ENCODE measurements at places on chromosomes 13 and 19.

DNA sequence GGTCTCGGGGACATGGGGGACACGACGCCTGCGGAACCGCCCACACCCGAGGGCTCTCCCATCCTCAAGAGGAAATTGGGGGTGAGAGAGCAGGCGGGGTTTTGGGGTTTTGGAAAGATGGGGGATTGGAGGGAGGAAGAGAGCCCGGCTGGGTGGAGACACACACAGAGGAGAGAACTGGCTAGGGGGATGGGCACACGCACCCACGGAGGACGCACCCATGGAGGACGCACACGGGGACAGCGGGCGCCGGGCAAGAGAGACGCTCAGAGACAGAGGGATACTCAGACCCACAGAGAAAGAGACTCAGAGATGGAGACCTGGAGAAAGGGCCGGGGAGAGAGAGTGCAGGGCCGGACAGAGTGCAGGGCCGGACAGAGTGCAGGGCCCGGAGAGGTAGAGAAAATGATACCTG is 52.1 kb downstream of the MAP4K1 start:
- DNase-seq: no peak

DNA sequence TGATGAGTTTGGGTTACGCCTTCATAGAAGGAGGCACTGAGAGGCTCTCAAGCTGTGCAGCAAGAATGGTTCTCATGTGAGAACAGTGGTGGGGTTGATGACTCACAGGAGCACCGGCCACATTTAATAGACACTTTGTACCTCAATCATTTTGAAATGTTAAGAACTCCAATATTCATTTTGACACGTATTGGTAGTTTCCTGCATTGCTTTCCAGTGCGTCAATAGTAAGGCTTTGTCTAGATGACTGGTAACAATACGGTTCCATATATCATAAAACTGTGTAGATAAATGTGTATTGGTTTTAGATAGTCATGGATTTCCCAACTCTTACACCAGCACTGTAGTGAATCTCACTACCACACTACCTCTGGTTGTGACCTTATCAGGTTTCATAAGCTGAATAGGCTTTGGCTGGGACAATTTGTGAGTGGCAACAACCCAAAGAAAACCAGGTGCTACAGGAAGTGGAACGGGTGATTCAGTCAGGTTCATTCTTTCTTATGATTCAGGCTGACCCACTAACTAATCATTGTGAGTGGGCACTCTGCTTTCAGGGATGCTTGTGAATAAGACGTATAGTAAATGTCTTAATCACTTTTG is 362.6 kb downstream of the KLF5 start:
- no peak for DNase-seq

DNA sequence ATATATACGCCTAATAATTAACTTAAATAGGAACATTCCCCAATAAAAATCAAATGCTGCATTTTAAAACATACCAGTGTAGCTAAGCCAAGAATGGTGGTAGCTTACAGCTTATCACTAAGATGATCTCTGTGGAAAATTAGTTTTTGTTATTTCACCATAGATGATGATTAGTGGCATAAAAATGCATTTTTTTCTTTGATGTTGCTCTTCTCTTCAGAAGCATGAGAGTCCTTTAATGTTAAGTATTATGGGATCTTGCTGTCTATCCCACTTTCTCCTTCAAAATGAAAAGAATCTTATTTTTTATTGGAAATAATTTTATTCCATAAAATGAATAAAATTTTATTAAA is 731.0 kb downstream of the SLITRK1 start:
- no peak for DNase-seq

GRCh38 chr13:49810567-49811526 is 18.4 kb upstream of the KPNA3 start:
- no peak for DNase-seq

- no peak for DNase-seq
These were observed 76.2 kb downstream of the SLC15A1 start for GRCh38 chr13:98676239-98676638.

GRCh38 chr13:113383089-113383488 is 19.2 kb upstream of the GRTP1 start:
- DNase-seq: no peak

- DNase-seq: peak; percentile 35
These were observed 67.1 kb downstream of the ZNF536 start for GRCh38 chr19:30439310-30439709.

DNA sequence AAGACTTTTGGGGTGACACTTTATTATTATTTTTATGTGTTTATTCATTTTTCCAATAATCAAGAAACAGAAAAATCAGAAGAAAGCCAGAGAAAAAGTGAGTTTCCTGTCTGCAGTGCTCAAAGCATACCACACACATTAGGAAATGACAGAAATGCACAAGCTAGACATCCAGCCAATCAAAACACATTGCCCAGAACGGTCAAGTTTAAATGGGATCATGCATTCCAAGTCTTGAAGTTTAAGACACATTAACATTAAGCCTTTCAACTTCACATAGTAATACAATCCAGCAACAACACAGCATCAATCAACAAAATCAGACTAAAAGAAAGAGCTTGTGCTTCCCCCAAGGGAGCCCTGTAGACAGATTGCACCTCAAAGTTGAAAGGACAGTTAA is 28.7 kb upstream of the MEDAG start:
- no peak for DNase-seq

- DNase-seq: no peak
These were observed 4.0 kb upstream of the HOOK2 start for GRCh38 chr19:12779162-12779993.

DNA sequence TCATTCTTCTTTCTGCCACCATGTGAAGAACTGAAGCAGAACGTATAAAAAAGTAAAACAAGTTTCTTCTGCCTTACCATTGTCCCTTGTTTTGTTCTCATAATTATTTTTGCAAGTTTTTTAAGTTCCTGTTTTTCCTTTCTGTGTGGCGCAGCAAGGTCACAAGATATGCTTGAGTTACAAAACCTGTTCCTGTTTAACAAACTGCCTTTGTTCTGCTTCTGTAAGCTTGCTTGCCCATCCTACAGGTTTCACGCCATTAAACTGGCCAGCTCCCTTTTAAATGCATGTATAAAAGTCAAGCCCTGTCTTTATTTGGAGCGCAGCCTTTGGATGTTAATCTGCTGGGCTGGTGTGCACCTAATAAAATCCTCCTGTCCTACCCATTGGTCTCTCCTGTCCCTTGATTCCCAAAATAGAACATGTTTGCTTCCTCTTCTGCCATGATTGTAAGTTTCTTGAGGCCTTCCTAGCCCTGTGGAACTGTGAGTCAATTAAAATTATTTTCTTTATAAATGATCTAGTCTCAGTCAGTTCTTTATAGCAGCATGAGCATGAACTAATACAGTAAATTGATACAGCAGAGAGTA is 1115.4 kb downstream of the SLITRK1 start:
- DNase-seq: no peak

GRCh38 chr13:33448889-33449288 is 163.3 kb upstream of the STARD13 start:
- no peak for DNase-seq

DNA sequence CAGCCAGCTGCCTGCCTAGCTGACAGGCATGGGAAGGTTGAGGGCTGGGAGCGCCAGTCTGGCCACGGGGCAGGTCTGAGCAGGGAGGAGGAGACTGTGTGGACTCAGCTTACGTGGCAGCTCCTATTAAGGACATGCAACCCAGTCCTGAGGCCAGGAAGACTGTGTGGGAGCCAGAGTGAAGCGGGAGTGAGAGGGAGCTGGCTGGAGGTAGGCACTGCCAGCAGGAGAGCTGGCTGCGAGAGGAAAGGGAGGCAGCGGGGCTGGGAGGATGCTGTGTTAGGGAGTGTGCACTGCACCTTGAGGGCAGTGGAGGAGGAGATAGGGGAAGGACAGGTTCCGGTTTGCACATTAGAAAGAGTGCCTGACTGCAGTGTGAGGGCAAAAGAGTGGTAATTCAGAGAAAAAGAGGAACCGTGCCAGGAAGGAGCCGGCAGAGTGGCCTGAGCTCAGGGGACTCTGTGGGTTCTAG is 99.2 kb downstream of the SLC7A1 start:
- DNase-seq: peak; percentile 45

GRCh38 chr13:26961890-26962615 is 201.5 kb upstream of the GPR12 start:
- DNase-seq: no peak

- DNase-seq: no peak
These were observed 36.6 kb upstream of the EPHX3 start for GRCh38 chr19:15268928-15269253.

Data from Ammon's horn (tissue), 1 donor.